AML-193 (cell line): ENCODE measurements at places on chromosomes 7 and 10.

- DNase-seq: no peak
Measured at GRCh38 chr7:80902019-80902418, 16.8 kb downstream of the SEMA3C start.

- DNase-seq: peak; percentile 51
Measured at GRCh38 chr10:58177362-58177947, 90.2 kb downstream of the IPMK start.

- no peak for DNase-seq
Measured at GRCh38 chr7:138813945-138814344, 15.9 kb upstream of the ATP6V0A4 start.

- DNase-seq: no peak
Measured at GRCh38 chr10:44993922-44994751, 6.6 kb upstream of the ZNF22 start.

DNA sequence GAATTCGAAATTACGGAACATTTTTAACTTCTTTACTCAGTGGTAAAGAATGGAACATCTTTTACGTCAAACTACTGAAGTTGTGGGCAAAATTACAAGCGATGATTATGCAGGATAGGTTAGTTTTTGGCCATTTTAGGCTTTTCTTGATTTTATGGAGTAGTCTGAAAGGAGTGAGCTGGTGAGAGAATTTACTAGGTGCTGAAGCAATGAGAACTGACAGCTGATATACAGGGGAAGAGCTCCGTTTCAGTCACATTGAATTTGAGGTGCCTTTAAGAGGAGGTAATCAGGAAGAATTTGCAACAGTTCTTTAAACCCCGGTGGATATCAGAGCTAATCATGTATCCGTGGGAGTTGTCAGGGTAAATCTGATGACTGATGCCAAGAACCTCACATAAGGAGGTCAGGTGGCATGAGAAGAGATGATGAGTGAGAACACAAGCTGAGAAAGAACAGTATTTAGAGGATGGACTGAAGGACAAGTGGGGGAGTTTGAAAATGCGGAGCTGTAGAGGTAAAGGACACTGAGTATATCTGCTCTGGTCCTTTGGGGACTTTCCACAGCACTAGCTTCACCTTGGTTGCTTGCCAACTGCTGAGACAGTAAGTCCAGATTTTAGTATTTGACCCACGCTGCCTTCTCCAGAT is 104.3 kb downstream of the AHR start:
- DNase-seq: no peak

DNA sequence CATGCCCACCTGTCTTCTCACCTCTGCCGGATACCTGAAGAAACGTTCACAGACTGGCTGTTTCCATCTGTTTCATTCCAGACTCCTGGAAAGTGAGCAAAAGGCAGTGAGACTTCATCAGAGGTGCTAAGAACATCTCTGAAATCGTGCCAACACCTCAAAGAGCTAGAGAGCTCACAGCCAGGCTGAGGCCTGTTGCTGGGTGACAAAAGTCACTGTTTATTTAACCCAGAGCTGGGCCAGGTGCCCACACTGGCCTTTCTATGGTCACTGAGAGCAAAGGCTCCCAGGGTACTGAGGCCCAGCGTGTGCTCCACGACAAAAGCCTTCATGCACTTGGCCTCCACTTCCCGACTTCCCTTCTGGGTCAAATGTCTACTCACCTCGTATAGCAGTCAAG is 3.7 kb upstream of the NANOS1 start:
- no peak for DNase-seq

DNA sequence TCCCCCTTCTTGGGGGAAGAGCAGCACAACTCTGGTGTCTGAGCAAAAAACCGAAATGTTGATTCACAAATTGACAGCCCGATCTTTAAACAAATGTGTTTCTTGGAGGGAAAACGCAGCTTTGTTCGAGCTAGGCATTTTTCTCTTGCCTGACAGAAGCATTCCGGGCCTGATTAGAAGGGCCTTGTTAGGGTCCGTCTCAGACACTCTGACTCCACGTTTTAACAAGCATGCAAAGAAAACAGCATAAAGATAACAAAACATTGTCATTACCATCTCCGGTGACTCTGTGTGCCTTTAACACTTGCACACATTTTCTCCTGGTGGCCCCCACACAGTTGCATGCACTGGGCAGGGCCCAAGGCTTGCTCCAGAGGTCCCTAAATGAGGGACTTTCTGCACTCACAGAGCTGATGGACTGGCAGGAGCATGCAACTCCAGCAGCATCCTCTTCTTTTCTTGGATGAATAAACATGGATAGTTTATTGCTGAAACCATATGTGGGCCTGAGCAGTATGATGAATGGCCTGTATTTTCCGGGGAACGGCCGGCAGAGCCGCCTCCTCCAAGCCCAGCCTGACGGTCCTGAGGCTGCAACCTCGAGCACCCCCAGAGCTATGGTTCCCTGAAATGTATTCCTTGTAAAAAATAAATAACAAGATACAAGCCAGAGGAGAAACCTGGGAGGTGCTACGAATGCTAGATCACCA is 50.9 kb downstream of the EBF3 start:
- DNase-seq: no peak

DNA sequence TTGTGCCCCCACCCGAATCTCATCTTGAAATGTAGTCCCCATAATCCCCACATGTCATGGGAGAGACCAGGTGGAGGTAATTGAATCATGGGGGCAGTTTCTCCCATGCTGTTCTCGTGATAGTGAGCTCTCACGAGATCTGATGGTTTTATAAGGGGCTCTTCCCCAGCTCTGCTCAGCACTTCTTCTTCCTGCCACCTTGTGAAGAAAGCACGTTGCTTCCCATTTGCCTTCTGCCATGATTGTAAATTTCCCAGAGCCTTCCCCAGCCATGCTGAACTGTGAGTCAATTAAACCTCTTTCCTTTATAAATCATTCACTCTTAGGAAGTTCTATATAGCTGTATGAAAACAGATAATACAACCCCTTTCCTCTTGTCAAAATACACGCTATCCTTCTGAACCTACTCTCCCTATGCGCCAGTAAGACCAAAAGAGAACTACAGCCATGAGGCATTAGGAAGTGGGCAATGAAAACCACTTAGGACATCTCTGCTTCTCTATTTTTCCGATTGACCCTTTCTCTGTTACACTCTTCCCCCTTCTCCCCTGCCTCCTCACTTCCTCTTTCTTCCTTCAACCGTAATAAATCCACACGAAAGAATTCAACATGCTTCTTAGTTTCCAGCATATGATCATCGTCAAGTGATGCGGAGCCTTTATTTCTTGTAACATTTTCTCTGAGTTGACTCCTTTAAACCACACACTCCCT is 101.2 kb upstream of the WDR11 start:
- DNase-seq: peak; percentile 69

DNA sequence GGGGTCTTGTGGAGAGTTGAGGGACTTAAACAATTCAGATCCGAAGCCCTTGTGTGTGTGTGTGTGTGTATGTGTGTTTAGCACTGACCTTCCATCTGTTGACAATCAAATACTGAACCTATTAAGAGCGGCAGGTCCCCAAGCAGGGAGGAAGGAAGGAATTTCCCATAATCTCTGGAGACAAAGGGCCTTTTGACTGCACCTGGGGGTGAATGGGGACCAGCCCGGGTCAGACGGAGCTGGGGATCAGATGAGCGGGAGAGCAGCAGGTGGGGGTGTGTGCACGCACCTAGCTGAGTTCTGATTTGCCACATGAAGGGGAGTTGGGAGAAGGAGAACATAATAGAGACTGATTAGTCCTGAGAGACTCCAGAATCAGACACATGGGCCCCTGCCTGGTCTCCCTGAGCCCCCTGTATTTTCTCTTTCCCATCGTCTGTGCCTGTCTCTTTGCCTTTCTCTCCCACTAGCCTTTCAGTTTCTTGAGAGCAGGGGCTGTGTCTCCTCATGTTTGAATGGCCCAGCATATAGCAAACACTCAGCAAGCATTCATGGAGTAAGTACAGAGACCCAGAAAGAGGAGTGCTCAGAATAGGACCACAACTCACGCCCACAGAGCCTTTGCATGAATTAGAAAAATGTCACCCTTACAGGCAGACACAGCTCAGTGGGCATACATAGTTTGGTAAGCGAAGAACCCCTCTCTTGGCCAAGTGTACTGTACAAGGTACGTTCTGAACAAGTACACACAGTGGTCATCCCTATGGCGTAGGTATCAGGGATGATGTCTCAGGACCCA is 288.3 kb upstream of the HABP2 start:
- DNase-seq: no peak

- DNase-seq: no peak
Measured at GRCh38 chr7:88318196-88318595, 11.5 kb upstream of the STEAP4 start.

- no peak for DNase-seq
Measured at GRCh38 chr10:121081306-121081705, 230.1 kb downstream of the WDR11 start.
